ENCODE measurements at places on chromosomes 16 and 17.
A peak's percentile ranks its signal among the peaks of the same experiment; 100 is the strongest.

DNA sequence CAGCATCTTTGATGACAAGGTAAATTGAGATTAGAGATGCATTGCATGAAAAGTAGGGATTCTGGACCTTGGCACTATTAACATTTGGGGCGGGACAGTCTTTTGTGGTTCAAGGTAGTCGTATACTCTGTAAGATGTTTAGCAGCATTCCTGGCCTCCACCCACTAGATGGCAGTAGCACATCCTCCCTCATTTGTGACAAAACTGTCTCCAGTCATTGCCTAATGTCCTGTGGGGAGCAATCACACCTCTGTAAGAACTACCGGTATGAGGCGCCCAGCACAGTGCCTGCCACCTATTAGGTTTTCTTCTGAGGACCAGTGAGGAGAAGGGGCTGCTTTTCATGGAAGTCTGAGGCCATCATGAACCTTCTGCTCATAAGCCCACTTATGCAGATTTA, 180.8 kb downstream of the RBFOX1 start:
- no peak for DNase-seq

- peak; percentile 93 for DNase-seq
Measured at GRCh38 chr17:41666708-41667279, 21.9 kb upstream of the EIF1 start.

DNA sequence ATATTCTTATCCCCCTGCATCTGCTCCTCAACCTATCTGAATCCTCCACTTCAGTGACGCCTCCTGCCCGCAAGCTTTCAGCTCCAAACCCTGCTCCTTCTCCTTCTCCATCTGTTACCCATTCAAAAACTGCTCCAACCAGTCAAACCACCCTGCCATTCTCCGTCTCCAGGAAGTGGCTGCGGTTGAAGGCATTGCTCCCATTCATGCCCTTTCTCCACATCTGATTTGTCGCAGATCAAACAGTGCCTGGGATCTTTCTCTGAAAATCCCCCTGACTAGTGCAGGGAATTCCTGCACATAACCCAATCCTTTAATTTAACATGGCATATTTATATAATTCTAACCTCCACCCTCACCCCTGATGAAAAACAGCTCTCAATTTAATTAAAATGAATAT, 56.3 kb downstream of the SLFN5 start:
- DNase-seq: no peak

DNA sequence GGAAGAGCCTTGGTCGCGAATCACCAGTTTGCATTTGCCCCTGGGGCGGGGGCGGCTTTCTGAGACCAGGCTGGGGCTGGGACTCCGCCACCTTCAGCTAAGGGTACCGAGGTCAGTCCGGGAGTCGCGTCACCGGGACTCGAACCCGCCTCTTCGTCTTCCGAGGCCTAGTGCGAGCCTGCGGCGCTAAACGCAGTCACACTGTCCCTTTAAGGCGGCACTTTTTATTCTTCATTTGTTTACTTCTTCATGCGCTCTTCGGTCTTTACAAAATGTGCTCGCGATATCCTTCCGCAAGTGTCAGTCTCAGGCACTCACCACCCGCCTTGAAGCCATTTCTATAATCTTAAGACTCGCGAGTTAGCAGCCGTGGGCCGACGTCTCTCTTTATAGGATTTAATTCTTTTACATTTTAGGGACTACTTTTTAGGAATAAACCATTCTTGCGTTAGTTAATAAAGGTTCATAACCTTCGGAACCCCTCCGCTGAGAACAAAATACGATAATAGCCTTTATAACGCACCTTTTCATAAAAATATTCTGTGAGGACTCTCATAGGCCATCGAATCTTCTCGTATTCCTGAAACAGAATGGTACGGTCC, 593 bp upstream of the HEXIM1 start:
- DNase-seq: peak; percentile 93

DNA sequence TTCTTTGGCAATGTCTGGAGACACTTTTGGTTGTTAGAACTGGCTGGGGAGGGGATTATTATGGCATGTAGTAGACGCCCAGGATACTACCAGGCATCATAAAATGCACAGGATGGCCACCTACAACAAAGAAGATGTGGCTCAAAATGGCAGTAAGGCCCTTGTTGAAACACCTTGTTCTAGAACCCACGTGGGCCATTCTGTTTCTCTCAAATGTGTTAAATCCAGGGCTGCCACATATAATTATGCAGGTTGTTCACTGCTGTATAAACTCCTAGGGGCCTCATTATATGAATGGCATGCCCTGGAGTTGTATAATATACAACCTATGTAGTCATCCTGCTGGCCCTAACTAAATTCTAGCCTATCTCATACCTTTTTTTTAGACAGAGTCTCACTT, 123.5 kb upstream of the HAS3 start:
- no peak for DNase-seq

- DNase-seq: peak; percentile 29
Measured at GRCh38 chr16:8848939-8849391, 19.8 kb downstream of the CARHSP1 start.

GRCh38 chr16:8087146-8087545, 503.2 kb downstream of the TMEM114 start:
- DNase-seq: no peak

- no peak for DNase-seq
Measured at GRCh38 chr16:67910158-67910557, 17.1 kb downstream of the PSKH1 start.

GRCh38 chr17:57166803-57167202, 81.8 kb downstream of the AKAP1 start:
- DNase-seq: no peak

DNA sequence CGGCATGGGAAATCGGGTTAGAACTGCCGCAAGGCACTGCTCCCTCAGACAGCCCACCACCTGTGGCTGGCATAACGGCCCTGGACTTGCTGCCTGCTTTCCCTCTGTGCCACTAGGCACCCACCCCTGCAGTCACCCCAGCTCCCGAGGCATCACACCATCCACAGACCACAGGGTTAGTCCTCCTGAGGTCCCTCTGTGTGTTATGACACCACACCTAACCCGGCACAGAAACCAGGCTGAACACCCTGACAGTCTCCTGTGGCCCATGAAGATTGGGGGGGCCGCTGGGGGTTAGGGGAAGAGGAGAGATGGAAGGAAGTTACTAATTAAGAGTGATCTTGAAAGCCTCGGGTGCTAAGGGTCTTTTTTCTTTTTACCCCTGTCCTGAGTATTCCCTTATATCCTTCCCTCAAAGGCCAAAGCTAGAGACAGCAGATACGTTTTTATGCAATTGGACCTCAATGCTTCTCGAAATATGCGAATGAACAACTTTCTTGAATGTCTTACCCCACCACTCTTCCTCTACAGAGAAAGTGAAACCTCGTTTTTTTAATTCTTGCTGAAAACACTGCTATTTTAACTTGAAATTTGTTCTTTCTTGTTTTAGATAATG, 7.0 kb downstream of the CYTH1 start:
- no peak for DNase-seq

DNA sequence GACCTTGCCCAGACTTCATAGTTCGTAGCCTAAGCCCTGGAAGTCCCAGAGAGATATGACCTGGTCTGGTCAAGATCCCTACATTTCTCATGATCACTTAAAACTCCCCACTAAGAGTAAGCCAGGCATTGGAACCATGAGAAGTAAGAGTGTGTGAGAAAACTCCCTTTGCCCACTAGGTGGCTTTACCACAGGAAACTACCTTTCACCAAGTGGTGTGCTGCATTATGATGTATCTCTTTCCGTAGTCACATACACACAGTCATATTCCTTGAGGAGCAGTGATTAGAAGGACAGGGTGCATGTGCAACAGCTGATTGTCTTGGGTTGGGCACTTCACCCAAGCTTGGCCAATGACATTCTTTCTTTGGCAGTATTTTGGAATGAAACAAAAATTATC, 639.3 kb downstream of the KCNJ2 start:
- no peak for DNase-seq

GRCh38 chr17:38892620-38893019, 22.8 kb downstream of the LASP1 start:
- no peak for DNase-seq

DNA sequence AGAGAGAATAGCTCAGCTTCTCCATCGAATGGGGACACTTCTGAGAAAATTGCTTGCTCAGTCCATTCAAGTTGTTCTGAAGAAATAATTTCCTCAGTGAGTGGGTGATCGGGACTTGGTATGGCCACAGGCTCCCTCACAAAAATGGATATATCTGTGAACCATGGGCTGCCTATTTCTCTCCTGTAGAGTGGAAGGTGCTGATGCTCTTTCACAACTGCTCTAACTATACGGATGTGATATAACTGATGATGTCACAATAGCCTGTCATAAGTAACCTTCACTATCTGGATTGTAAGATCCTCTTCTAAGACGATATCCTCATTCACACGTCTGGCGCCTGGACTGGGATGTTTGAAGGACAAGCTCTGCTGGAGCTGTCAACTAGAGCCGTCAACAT, 4.7 kb upstream of the CCL18 start:
- no peak for DNase-seq

- DNase-seq: no peak
Measured at GRCh38 chr16:54821731-54822130, 108.9 kb upstream of the IRX5 start.

- DNase-seq: no peak
Measured at GRCh38 chr16:74680681-74681080, 14.0 kb upstream of the RFWD3 start.

GRCh38 chr17:66018786-66019185, 173.1 kb downstream of the CEP112 start:
- DNase-seq: no peak

DNA sequence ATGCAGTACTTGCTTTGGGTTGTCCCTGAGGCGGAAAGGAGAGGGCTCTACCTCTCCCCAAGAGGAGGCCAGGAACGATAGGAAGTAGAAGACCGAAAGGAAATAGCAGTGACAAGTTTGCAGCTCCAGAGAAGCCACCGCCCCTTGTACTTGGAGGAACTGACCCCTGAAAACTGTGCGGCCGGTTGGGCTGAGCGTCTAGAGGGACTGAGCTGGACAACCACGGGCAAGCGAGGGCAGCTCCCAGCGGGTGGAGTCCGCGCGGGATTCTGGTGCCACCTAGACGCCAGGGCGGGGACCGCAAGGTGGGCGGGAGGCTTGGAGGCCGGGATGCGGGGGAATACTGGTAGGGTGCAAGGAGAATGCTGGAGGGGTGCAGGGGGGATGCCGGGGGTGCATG, 1.3 kb upstream of the SLC6A4 start:
- DNase-seq: peak; percentile 88

- no peak for DNase-seq
Measured at GRCh38 chr16:89502081-89502843, 5.9 kb upstream of the SPG7 start.

DNA sequence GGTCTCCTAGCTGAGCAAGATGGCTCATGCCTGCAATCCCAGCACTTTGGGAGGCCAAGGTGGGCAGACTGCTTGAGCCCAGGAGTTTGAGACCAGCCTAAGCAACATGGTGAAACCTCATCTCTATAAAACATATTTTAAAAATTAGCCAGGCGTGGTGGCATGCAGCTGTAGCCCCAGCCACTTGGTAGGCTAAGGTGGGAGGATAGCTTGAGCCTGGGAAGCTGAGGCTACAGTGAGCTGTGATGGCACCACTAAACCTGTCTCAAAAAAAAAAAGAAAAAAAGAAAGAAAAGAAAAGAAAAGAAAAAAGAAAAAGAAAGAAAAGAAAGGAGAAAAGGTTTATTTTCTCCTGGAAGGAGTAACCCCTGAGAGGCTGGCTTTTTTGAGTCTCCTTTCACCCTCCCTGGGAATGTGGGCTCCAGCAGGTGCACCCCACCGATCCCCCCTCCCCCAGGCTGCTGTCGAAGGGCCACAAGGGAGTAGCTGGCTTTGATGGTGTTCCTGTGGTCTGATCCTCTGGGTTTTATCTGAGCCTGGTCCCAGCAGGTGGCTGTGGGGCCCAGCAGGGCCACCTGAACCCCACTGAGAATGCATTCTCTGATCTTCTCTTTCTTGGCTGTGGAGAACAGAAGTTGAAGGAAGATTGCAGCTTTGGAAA, 29.9 kb upstream of the TNRC6C start:
- DNase-seq: no peak

GRCh38 chr16:80733407-80733806, 71.0 kb downstream of the CDYL2 start:
- no peak for DNase-seq

DNA sequence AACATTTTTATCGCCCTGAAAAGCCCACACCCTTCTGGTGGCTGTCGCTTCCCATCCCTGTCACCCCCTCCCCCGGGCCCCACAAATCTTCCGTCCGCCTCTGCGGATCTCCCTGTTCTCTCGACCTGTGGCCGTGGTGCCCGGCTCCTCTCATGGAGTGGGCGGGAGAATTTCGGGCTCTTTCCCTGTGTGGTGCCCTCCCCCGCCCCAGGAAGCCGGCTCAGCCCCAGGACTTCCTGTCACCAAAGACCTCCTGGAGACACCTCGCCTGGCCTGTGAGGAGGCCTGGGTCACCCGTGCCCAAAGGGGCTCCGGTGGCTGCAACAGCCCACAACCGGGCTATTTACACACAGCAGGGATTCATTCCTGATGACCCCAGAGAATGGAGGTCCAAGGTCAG, 26.1 kb upstream of the UBE2I start:
- DNase-seq: no peak

- no peak for DNase-seq
Measured at GRCh38 chr16:61858988-61859387, 177.2 kb downstream of the CDH8 start.

GRCh38 chr17:80817861-80818260, 173.8 kb upstream of the CHMP6 start:
- DNase-seq: no peak

DNA sequence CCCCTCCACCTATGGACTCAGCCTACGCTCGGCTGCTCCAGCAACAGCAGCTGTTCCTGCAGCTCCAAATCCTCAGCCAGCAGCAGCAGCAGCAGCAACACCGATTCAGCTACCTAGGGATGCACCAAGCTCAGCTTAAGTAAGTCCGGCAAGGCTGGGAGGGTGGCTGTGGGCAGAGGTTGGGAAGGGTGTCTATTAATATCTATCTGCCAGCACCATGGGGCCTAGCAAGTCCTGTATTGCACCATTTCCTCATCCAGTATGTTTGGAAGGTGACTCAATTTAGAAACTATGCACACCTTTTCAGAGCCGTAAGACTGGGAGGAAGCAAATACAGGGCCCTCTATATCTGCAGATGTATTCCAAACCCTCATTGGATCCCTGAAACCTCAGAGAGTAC, 45.0 kb upstream of the ARHGAP44 start:
- DNase-seq: no peak

DNA sequence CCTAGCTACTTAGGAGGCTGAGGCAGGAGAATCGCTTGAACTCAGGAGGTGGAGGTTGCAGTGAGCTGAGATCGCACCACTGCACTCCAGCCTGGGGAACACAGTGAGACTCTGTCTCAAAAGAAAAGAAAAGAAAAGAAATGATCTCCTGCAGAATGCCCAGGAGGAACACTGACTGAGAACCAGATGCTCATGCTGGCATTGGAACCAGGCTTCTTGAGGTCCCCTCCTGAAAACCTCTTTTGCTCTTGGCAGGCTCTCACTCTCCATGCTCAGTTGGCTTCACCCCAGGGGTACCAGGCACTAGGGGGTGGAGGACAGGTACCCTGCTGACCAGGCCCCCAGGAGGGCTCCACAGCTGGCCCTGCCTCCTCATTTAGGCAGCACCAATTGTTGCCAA, 8.5 kb upstream of the TNFRSF17 start:
- no peak for DNase-seq
